Mesangial cell (primary cell): ENCODE measurements at places on chromosomes 3 and 15. TPM values are rescaled to one million over a fixed set of nuclear protein-coding genes. Genes with fewer than 3 reads are reported as not detected.

The UROC1 gene
- total RNA-seq, result not detected in 2 replicates

The STAB1 gene
- total RNA-seq, result 0.13 and 0.33 TPM in 2 replicates

The GP5 gene
- under 0.01 and 0.16 TPM in 2 replicates for total RNA-seq

The GRM2 gene
- total RNA-seq, result 0.16 TPM in 1 of 2 replicates, not detected in the other

The GMPPB gene
- 18.3 and 72.4 TPM in 2 replicates for total RNA-seq
